ENCODE measurements at places on chromosomes 1 and 21. TPM values are rescaled to one million over a fixed set of nuclear protein-coding genes. Genes with fewer than 3 reads are reported as not detected.

The TYW3 gene
- 29.0 TPM for total RNA-seq

The S100B gene
- not detected for total RNA-seq

The SPRR2B gene
- not detected for total RNA-seq

DNA sequence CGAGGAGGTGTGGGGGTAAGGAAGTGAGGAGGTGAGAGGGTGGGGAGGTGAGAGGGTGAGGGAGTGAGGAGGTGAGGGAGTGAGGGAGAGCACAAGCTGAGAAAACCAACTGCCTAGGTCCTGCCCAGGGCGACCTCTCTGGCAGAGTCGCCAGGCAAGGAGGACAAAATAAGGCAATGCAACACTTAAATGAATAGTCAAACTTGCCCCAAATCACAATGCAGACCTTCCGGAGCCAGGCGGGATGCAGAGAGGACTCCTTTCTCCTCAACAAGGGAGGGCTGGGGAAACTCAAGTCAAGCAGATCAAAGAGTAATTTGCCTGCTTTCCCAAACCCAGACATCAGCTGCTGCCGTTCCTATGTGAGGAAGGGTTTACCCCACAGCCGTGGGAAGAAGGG is 86.0 kb downstream of the CCDC185 start:
- DNase-seq = no peak

DNA sequence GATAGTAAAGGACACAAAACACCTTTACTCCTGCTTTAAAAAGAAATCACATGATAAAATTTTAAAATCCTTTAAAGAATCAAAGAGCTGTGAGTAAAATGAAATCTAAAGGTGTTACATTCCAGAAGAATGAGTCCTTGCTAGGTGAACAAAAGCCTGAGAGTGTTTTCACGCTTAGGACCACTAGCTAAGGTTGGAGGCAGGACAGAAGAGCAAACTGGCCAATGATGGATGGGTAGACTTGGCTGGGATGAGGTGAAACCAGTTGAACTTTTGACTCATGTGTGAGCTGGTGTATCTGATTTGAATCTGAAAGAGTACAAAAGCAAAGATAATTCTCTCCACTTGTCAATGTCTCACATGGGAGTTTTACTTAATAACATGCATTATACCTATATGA is 35.1 kb downstream of the CATSPERE start:
- no peak for DNase-seq
